Left colon (tissue), 2 donors: ENCODE measurements at places on chromosomes 5 and 9. TPM values are rescaled to one million over a fixed set of nuclear protein-coding genes. Genes with fewer than 3 reads are reported as not detected.
A peak's percentile ranks its signal among the peaks of the same experiment; 100 is the strongest.

DNA sequence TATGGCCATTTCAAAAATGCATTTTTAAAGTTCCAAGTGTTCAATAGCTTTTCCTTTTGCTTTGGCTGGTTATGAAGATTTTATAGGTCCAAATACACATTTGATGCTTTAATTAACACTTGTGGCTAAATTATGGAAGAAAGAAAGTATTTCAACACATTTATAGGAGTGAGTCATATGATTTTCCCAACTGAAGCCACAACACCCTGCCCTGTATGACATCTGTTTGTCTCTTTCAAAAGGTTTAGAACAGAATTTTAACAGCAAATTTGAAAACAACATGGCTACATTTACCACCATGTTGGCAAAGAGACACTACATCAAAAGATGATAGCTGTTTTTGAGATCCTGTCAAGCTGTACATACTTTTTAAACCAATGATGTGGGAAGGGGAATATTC lies 99.4 kb downstream of the TMEM174 start:
- DNase-seq, result no peak

GRCh38 chr5:8749556-8749955 lies 796.3 kb downstream of the SEMA5A start:
- DNase-seq, result no peak

- peak; percentile 29 for DNase-seq
These were observed 607 bp downstream of the UHRF2 start for GRCh38 chr9:6413365-6414246.

GRCh38 chr5:132270335-132270665 lies 12.8 kb downstream of the PDLIM4 start:
- DNase-seq, result no peak

GRCh38 chr5:73654819-73655318 lies 28.9 kb downstream of the ARHGEF28 start:
- no peak for DNase-seq

- peak; percentile 51 for DNase-seq
These were observed 77.2 kb upstream of the BOD1 start for GRCh38 chr5:173693670-173694069.

DNA sequence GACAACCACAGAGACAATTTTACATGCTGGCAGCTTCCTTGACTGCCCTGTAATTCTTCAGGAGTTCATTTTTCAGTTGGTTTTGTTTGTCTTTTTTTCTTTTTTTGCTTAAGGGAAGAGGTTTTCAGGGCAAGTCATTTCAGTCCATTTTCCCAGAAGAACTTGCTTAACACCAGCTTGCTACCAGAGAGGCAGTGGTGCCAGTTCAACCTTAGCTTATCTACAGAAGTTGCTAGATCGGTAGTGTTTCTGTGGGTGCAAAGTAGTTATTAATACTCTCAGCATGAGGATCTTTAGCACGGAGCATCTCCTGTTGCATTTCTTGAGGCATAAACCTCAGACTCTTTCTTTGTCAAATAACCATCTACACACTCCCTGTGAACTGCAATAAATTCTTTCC lies 1.1 kb downstream of the SPEF2 start:
- DNase-seq, result no peak

GRCh38 chr9:11417782-11418181 lies 805.0 kb upstream of the PTPRD start:
- DNase-seq, result no peak

GRCh38 chr9:93205896-93206575 lies 22.1 kb downstream of the WNK2 start:
- no peak for DNase-seq

DNA sequence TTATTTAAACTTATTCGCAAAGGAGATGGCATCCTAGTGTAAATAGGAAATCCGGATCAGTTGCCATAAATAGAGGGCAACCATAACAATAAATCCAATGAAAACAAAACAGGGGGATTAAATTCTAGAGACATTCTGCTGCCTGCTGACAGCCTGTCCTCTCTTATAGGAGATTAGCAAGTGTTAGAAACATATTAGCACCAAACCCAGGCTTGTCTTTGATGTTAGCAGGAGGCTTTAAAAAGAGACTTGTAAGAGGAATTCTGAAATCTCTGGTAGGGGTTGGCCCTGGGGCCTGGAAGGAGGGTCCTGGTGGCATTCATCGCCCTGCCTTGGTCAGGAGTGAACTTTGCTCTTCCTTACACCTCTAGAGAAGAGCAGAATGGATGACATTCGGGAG lies 21.6 kb downstream of the NDST1 start:
- no peak for DNase-seq

DNA sequence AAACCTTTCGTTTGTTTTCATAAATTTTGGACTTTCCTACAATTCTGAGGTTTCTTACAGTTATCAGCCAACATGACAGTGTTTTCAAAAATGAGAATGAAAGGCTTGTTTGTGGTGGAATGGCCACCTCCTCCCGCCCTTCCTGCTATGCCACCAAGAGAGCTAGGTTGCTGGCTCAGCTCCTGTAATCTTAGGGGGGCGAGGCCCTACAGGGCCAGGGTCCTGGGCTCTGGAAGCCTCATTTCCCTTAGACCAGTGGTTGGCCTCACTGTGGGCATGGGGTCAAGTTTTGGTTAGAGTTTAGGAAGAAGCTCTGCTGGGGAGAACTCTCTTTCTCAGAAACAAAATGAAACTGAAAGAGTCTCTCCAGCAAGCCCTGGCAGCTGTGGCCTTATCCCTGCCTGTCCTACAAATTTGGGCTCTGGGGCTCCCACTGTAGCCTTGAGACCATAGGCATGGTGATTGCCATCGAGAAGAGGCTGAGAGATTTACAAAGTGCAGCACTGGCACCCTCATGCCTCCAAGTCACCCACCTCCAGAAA lies 66.2 kb downstream of the IRX1 start:
- no peak for DNase-seq

DNA sequence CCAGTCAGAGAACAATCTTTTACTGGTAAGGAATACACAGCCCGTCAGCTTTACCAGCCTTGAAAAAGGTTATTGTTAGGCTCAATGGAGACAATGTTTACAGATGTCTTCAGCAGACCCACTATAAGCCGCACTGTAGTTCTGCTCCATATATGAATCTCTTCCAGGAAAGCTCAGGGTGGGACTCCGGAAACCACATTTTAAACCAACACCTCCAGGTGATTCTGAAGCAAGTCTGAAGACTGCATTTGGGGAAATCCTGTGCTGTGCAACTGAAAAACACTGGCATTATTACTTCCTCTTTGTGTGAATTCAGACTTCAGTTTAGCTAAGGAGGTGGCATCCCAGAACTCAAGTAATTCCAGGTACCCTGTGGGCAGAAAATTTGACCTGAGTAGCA lies 3.5 kb downstream of the GZMK start:
- no peak for DNase-seq

- no peak for DNase-seq
These were observed 43.5 kb downstream of the SCAI start for GRCh38 chr9:125099816-125100215.

DNA sequence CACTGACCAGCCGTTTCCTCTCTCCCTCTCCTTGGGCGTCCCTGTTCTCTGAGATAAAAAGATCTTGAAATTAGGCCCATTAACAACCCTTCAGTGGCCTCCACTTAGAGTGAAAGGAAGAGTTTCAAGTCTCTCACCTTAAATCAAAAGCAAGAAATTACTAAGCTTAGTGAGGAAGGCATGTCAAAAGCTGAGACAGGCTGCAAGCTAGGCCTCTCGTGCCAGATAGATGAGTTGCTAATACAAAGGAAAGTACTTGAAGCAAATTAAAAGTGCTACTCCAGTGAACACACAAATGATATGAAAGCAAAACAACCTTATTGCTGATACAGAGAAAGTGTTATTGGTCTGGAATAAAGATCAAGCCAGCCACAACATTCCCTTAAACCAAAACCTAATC lies 331.3 kb upstream of the SEMA6A start:
- no peak for DNase-seq

GRCh38 chr5:69509212-69509611 lies 16.6 kb downstream of the OCLN start:
- DNase-seq, result no peak

DNA sequence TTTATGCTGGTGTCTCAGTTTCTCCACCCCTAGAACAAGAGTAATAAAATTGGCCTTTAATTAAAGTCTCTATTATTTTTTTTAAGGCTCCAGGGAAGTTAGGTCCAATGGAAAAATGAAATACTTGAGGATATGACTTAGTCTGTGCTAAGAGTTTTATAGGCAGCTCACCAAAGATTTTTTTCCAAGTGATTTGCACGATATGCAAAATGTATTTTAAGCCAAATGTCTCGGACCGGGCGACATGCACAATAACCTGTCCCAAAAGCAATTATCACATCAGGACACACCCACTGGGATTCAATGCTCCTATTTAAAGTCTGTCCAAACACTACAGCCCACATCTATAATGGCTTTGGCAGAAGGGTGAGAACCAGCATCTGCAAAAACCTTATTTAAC lies 136.1 kb upstream of the ANKH start:
- no peak for DNase-seq

- no peak for DNase-seq
These were observed 12.3 kb upstream of the KCNIP1 start for GRCh38 chr5:170491479-170491878.

DNA sequence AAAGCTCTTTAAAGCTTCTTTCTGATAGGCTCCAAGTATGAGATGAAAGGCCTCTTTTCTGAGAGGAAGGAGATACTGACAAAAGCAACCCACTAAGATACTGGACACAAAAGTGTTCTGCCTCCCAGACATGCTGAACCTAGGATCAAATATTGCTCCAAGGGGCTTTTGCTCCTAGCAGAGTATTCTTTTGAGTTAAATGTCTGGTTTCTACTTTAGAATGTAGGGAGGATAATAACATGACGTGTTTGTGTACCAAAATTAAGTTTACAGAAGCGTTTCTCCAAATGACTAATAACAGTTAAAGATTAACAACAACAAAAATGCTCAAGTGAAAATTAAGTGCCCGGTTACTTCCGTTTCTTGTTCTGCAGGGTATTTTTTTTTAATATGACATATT lies 2293.3 kb upstream of the C9orf72 start:
- no peak for DNase-seq

- no peak for DNase-seq
These were observed 250.4 kb downstream of the NSG2 start for GRCh38 chr5:174295702-174296436.

- no peak for DNase-seq
These were observed 7.2 kb downstream of the S1PR3 start for GRCh38 chr9:88998503-88998902.

DNA sequence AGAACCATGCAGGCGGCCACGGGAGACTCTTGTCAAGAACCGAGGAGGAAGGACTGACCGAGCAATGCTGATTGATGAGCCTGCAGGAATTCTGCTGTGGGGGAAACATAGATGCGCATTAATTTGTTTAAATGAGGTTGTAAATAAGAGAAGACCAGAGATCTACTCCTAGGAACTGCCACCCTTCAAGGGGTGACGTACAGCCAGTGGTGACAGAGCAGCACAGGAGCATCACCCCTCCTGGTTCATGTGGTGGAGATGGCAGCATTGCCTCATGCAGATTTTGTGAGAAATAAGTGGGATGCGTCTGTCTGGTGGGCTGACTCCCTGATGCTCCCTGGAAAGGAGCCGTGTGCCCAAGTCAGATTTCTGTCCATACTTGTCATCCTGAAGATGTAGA lies 22.2 kb downstream of the SRD5A1 start:
- no peak for DNase-seq

DNA sequence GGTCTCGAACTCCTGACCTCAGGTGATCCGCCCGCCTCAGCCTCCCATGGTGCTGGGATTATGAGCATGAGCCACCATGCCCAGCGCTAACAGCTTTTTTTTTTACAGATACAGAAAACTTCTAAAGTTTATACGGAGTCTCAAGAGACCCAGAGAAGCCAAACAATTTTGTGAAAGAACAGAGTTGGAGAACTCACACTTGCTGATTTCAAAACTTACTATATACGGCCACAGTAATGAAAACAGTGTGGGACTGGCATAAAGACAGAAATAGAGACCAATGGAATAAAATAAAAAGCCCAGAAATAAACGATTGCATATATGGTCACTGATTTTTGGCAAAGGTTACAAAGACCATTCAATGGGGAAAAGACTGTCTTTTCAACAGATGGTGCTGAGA lies 85.6 kb upstream of the CACNA1B start:
- no peak for DNase-seq

Gene CBY3
- not detected for total RNA-seq

Gene PCDHGA3
- total RNA-seq, result 0.39 TPM

Gene F12
- 11.3 TPM for total RNA-seq

Gene C1QTNF2
- 0.73 TPM for total RNA-seq

Gene PCSK5
- total RNA-seq, result 79.8 TPM

Gene FANCC
- 12.7 TPM for total RNA-seq

Gene NDUFS6
- 31.8 TPM for total RNA-seq

Gene SPATA31D4
- total RNA-seq, result not detected
